ENCODE measurements at places on chromosomes 1 and 21. TPM values are rescaled to one million over a fixed set of nuclear protein-coding genes. Genes with fewer than 3 reads are reported as not detected.

DNA sequence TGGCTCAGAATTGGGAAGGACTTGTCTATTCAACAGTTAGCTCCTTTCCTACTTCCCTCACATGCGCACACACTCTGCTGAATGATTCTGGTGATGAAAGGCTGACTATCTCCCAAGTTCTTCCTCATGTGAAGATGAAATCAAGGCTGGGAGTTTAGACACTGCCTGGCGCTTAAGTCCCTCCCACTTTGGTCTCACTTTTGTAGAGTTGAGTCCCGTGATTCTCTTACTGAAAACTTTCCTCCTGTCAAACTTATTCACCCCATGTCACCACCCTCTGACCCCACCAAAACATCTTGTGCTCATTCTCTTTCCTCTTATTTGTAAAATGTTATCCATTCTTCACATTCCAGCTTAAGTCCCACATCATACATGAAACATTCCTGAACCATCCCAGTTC, 8.4 kb upstream of the MRPS6 start:
- DNase-seq: no peak

- DNase-seq: no peak
Observed at GRCh38 chr21:26956216-26956615, 10.7 kb downstream of the ADAMTS5 start.

GRCh38 chr1:226549937-226550671, 1.5 kb downstream of the STUM start:
- no peak for DNase-seq

GRCh38 chr1:8016210-8016894, 9.8 kb downstream of the ERRFI1 start:
- no peak for DNase-seq

The BCAS2 gene
- 38.4 TPM for total RNA-seq

All from omental fat pad (tissue), 4 donors.